ENCODE measurements at places on chromosomes 3 and 15. TPM values are rescaled to one million over a fixed set of nuclear protein-coding genes. Genes with fewer than 3 reads are reported as not detected.

The RBM15B gene
- total RNA-seq, result 49.1 TPM

The SLC38A3 gene
- total RNA-seq, result 1.9 TPM

The ELL3 gene
- total RNA-seq, result 1.4 TPM

The CLSTN2 gene
- 0.38 TPM for total RNA-seq

The DCP1A gene
- 36.8 TPM for total RNA-seq

The MYZAP gene
- total RNA-seq, result 0.33 TPM

The RLBP1 gene
- total RNA-seq, result not detected

GRCh38 chr3:72018343-72018984 lies 233.5 kb upstream of the PROK2 start:
- DNase-seq, result peak; percentile 60

GRCh38 chr3:193470710-193471109 lies 84.0 kb downstream of the ATP13A4 start:
- DNase-seq, result no peak

GRCh38 chr3:101325393-101326134 lies 5.2 kb upstream of the IMPG2 start:
- no peak for DNase-seq

- DNase-seq, result no peak
These were observed 185.9 kb upstream of the ANKRD28 start for GRCh38 chr3:15983693-15984092.

DNA sequence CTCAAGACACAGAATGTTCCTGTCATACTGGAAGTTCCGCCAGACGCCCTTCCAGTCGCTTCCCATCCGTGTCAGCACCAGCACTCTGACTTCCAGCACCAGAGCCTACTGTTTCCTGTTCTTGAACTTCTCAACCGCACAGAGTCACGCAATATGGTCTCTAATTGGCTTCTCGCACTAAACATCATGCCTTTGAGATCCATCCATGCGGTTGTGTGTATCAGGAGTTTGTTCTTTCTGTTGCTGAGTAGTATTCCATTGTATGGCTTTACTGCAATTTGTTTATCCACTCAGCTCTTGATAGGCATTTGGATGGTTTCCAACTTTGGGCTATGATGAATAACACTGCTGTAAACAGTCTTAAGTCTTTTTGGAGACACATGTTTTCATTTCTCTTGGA lies 112.1 kb downstream of the LRRK1 start:
- peak; percentile 17 for DNase-seq

GRCh38 chr3:112561734-112562529 lies at the start of the genes ATG3 and SLC35A5:
ATG3 (minus strand) TSS chr3:112561962; CDS start chr3:112561528, 434 bp downstream.
SLC35A5 (plus strand) TSS chr3:112562045; CDS start chr3:112563404, 1,359 bp downstream.
- DNase-seq, result peak; percentile 99

GRCh38 chr3:162769564-162769963 lies 1273.0 kb downstream of the OTOL1 start:
- DNase-seq, result no peak

GRCh38 chr15:61879219-61879618 lies 181.0 kb downstream of the VPS13C start:
- DNase-seq, result no peak

GRCh38 chr3:156443079-156443478 lies 111.8 kb downstream of the SSR3 start:
- peak; percentile 63 for DNase-seq

- no peak for DNase-seq
These were observed 107.4 kb upstream of the SLC4A7 start for GRCh38 chr3:27591312-27592210.

DNA sequence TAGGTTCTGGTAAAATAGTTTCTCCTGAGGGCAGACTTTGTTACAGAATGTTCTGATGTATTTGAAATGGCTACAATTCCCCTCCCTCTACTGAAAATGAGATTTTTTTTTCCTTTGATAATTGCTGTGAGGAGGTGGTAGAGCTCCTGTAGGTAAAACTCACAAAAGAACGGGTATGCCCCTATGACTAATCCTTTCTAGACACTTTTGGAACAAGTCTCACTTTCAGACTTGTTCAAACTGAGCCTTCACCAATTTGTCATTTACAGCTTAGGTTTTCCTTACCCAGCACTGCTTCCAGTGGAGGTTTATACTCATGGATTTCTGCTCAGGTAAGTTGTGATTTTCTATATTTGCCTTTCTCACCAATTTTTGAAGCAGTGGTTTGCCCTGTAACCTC lies 115.6 kb downstream of the NLGN1 start:
- no peak for DNase-seq

GRCh38 chr15:58702233-58702632 lies 47.3 kb downstream of the ADAM10 start:
- DNase-seq, result no peak

DNA sequence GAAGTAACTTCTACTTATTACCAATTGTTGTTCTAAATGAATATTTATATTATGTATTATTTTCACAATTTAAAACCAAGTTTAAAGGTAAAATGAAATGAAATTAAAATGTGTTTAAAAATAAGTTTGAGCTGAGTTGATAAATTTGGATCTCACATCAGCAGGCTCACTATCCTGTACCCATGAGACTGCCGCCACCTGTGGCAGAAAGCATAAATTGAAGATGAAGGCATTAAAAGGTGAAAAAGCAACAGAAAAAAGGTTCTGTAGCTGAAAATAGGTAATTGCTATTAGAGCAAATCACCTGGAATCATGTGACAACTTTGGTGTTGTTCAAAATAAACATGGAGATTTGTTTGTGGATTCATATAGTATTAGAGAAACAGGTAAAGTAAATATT lies 133.0 kb upstream of the CADM2 start:
- DNase-seq, result no peak

DNA sequence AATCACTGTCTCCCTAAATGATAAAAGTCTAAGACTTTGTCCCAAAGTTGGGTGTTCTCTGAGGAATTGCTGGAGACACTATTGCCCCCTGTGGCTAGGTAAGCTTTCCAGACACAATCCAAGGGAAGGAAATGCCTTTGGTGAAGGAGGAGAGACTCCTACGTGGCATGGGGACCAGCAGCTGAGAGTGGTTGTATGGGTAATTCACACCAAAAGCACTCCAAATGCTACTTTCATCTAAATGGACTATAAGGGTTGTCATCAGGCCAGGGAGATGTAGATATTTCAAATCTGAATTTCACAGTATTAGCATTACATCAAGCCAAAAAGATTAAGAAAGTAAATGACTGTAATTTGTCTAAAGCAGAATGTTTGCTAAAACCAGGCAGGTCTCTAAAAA lies 400.8 kb upstream of the THBS1 start:
- no peak for DNase-seq

DNA sequence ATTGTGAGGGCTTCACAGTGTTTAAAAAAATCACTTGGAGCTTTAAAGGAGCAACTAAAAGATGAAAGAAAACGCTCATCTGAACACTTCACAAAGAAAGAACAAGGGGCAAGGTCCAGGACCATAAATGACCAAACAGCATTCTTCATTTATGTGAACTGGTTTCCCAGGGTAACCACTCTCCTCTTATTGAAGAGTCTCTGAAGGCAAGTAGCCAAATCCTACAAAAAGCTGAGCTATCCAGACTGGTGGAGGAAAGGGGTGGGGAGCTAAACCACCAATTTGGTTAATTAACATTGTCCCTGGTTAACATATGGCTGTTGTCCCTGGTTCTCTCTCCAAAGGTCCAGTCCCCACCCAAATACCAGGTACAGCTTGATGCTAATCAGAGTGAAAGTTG lies 58.1 kb downstream of the OSBPL10 start:
- DNase-seq, result no peak

DNA sequence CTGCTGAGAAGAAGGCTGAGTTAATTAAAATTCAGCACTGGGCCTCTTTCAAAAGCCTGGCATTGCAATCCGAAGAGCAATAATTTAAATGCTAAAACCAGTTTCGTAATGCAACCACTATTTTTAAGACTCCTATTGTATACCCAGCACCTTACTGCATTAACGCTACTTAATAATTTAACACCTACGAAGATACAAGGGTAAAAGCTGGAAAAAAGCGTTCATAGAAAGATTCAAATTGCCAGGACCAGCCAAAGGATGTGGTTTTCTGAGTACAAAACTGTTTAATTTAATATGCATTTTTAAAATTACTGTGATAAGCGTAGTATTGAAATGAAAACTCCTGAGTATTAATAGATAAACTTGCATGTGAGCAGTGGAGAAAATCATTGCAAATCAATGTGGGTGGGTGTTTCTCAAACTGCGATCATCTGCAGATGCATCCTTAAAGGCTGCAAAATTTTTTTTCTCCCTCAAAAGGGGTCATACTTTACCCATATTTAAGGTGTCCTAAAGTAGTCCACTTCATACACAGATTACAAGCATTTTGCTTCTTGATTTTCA lies 12.9 kb upstream of the RASGRP1 start:
- DNase-seq, result no peak

GRCh38 chr3:110727056-110727455 lies 344.6 kb upstream of the NECTIN3 start:
- no peak for DNase-seq

- DNase-seq, result no peak
These were observed 472.7 kb downstream of the RAP2B start for GRCh38 chr3:153634683-153635082.

DNA sequence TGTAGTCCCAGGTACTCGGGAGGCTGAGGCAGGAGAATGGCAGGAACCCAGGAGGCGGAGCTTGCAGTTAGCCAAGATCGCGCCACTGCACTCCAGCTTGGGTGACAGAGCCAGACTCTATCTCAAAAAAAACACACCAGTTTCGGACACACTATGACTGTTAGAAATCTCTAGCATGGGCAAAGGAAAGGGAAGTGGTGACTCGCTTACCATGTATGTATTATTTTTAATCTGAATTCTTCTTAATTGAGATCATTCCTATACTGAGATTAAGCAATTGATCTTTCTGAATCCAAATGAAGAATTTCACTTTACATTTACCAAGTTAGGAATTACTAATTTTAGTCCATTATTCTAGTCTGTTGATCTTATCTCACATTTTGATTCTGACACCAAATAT lies 459.2 kb upstream of the ALCAM start:
- DNase-seq, result no peak

GRCh38 chr3:146131616-146132410 lies 29.2 kb downstream of the PLOD2 start:
- no peak for DNase-seq

DNA sequence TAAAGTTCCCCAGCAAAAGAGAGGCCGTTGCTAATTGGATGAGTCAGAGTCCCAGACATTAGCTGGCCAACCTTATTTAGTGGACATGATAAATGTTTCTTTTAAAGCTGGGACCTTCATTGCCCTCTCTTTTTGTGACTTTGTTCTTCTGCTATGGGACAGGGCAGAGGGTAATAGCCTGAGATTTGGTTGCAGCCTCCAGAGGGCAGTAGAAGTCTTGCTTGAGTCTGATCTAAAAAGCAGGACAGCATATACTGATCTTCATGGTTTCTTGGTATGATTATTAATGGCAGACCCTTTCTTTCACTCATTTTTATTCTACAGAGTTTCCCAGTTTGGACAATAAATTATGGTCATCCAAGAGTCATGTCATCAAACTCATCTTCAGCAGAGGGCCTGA lies 25.1 kb upstream of the ZKSCAN7 start:
- no peak for DNase-seq

DNA sequence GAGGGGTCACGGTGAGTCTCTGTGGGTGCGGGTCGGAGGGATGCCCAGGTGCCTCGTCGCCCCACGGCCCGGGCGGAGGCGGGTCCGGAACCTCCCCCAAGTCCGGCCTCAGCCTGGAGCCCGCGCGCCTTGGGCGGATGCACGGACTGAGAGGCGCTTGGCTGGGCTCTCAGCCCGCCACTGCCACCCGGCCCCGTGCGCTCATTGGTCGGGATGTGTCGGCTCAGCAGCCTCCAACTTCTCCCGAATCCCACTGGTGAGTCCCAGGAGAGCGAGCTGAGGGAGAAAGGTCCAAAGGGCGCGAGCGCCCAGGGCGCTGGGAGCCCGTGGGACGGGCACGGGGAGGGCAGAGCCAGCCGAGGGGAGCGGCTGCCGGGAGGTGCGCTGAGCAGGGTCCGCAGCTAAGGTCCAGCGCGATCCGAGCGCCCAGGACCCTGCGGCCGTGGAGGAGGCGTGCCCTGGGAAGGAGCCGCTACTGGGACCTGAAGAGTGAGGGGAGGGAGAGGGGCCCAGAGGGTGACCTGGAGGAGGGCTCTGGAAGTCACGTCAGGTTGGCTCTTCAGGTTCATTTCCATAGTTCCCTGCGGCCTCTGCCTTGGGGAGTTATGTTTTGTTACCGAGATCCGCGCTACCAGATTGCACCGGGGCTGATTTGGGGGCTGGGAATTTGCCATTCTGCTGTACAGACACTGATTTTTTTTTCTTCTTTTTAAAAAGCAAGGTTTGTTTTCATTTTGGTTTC lies at the start of gene MME:
Gene MME (plus strand): TSS at position 574 of the 742 bp plus-strand sequence. CDS start 3,849 bp downstream, outside the sequence.
- peak; percentile 94 for DNase-seq

GRCh38 chr3:133054586-133054985 lies 16.4 kb downstream of the TMEM108 start:
- no peak for DNase-seq

DNA sequence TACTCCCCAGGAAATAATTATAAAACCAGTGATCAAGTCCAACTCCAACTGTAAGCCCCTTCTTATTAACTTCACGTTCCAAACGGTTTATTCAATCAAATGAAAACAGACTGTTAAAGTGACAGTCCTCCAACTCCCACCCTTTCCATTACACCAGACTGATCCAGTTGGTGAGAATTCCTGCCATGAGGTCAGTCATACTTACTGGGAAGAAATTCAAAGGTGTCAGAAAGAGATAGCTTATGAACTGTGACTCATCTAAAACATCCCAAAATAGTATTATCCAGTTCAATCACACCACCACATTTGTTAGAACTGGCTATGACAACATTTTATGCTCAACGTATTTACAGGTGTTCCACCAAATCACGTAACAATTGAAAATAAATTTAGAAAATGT lies 19.5 kb downstream of the SMARCC1 start:
- no peak for DNase-seq

GRCh38 chr15:75143738-75144334 lies 57.8 kb upstream of the C15orf39 start:
- DNase-seq, result no peak

DNA sequence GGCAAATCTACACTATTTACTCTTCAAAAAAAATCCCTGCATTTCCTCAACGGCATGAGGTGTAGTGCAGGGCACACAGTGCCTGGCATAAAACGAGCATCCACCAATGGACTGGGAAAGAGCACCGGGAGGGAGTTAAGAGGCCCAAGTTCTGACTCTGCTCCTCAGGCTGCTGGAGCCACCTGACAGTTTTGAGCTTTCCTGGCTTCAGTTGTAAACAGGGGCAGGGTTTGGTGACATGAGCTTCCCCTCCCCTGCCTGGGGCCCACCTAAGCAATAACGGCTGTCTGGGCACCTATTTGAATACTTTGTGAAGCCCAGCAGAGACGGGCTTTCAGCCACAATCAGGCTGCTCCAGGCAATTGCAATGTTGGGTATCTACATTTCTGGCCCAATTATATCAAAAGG lies 16.4 kb downstream of the CA12 start:
- no peak for DNase-seq

GRCh38 chr15:76983590-76984375 lies 11.1 kb upstream of the PSTPIP1 start:
- DNase-seq, result peak; percentile 36

DNA sequence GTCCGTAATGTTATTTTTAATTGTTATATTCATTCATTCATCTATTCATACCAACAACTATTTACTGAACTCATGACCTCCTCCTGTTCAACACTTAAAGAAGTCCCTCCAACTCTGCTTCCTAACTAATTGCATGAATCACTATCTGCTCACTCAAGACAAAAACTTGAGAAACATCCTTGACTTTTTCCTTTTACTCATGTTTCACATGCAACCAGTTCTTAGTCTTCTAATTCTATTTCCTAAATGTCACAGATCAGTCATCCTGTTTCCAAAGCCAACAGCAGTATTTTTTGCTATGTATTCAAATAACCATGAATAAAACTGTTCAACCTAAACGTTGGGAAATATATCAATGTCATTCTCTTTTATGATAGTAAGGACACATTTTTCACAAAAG lies 124.6 kb upstream of the GBE1 start:
- DNase-seq, result no peak

GRCh38 chr15:85452436-85452835 lies 72.0 kb downstream of the AKAP13 start:
- DNase-seq, result no peak
